ENCODE measurements at places on chromosomes 3 and 15.

DNA sequence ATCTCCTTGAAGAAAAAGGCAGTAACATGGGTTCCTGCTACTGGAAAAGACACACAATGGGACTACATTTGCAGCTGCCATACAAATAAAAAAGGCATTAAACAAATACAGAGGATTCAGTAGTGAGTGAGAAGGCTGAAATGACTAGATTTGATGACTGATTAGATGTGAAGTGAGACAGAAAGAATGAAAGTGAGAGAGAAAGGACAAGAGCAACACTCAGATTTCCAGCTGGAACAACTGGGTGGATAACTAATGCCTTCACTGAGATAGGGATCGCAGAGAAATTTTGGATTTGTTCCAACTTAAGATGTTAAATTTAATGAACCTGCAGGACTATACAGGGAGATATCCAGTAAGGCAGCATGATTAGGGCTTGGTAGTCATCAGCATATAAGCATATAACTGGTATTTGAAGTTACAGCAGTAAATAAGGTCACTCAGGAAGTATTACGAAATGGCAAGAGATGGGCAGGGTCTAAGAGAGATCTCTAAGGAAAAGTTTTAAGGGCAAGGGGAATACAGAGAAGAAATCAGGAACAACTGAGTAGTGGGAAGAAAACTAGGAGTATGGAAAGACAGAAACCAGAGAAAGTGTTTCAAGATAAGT is 8.2 kb downstream of the OSBPL11 start:
- DNase-seq: no peak

- no peak for DNase-seq
Observed at GRCh38 chr15:64683378-64683777, 92.0 kb downstream of the RBPMS2 start.

- DNase-seq: no peak
Observed at GRCh38 chr15:76988867-76989780, 5.8 kb upstream of the PSTPIP1 start.

GRCh38 chr3:188008582-188009213 is 145.3 kb upstream of the LPP start:
- DNase-seq: no peak
